HS-5 (cell line): ENCODE measurements at places on chromosomes 7 and 10.

DNA sequence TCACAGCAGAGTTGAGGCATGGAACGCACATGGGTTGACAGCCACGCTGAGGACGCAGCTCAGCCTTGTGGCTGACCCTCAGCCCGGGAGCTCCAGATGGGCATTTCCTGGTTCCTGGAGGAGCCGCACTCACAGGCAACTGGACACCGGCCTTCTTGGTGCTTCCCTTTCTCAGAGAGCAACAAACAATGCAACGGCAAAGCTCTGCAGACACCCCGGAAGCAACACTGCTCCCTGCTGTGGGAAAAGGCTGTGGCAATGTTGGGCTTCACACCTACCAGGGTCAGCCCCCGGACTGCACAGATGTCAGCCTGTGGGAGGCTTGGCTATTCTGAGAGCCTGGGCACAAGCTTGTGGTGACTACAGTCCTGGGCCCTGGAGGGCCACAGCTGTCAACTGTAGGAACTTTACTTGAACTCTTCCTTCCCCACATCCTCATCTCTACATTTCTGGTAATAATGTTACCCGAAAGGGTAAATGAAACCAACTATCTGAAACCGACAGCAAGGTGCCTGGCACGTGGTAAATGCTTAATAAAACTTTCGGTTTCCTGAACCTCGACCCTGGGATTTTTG lies 597.5 kb upstream of the MKI67 start:
- DNase-seq = no peak

DNA sequence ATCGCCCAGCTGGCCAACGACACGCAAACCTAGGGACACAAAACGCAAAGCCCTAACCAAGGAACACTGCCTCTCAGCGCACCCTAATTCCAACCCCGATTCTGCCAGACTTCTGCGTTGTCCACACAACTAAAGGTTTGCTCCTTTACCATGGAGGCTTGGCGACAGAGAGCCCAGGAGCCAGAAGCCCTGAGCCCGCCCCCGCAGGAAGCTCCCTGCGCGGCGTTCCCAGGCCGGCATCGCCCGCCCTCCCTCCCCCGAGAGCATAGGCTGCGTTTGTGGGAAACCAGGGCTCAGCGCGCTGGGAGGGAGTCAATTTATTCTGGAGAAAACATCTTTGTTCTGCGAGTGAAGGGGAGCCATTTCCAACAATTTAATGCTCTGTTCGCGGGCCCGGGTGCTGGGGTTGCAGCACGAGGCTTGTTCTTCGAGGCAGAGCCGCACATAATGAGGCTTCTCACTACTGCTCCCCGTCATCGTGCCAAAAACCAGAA lies 103.9 kb downstream of the GRID1 start:
- DNase-seq = no peak

GRCh38 chr7:121192834-121193233 lies 136.0 kb upstream of the WNT16 start:
- DNase-seq = no peak

DNA sequence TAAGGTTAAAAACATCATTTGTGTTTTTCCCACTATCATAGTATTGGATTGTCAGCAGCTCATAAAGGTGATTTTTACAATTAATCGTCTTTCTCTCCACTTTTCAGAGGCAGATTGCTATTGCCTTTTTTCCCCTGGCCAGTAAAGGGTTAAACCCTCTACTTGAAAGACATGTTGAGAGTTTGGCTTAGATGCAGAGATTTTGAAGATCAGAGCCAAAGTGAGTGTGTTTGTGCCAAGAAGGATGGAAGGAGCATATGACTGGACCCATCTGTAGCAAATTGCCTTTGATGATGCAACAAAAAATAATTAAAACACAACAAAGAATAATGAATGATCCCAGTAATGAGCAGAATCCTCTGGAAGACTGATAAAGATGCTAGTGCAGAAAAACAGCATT lies 373.1 kb downstream of the MALRD1 start:
- no peak for DNase-seq

GRCh38 chr7:64849924-64850499 lies 53.1 kb upstream of the ZNF273 start:
- no peak for DNase-seq

- no peak for DNase-seq
These were observed 158.9 kb upstream of the STEAP4 start for GRCh38 chr7:88465600-88465999.

- peak; percentile 86 for DNase-seq
These were observed 84.2 kb downstream of the CDK6 start for GRCh38 chr7:92751902-92752901.

- no peak for DNase-seq
These were observed 5.3 kb downstream of the BMI1 start for GRCh38 chr10:22326145-22326702.

- no peak for DNase-seq
These were observed 694.8 kb downstream of the KCNMA1 start for GRCh38 chr10:76942628-76943416.

GRCh38 chr10:113397047-113397446 lies 155.8 kb upstream of the HABP2 start:
- no peak for DNase-seq

DNA sequence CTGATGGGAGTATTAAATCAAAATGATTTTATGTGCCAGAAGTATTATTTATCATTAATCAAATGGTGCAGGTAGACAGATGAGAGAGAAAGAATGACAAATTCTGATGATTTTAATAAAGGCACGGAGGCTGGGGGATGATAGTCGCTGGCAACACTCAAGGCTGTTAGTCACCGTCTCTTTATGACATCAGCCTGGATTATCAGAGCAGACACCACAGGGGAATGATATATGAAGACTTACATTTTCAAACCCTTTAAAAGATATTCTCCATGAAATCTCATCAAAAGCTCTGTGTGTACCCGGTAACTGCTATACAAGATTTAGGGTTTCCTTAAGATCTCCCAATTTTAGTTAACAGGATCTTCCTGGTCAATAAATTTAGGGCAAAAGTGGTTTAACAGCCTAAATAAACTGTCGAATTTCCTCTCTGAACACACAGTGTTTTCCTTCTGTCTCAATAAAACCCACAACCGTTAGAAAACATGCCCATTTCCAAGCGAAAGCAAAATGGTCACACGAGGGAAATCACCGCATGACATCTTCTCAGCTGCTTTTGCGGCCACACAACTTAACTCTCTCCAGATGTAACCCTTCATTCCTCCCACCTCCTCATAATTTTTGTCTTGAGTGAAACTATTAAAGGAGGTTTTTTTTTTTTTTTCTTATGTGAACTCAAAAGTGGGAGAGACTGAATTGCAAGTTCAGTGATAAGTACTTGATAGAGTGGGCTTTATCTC lies 133.2 kb upstream of the FAM171A1 start:
- no peak for DNase-seq

DNA sequence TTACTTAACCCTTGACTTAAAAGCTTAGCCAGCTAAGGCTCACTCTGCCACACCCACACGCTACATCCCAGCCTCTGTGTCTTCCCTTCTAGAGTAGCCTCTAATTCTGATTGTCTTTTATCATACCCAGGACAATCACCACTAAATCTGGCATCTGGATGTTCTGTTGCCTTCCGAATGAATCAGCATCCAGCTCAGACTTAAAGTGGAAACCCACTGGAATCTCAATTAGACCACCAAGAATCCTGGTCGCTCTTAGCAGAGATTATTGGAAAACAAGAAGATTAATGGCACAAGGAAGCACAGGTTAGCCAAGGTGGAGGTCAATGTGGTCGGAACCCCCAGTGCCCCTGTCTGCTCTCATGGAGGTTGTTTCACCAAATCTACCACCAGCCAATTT lies 404.2 kb upstream of the FOXK1 start:
- no peak for DNase-seq

DNA sequence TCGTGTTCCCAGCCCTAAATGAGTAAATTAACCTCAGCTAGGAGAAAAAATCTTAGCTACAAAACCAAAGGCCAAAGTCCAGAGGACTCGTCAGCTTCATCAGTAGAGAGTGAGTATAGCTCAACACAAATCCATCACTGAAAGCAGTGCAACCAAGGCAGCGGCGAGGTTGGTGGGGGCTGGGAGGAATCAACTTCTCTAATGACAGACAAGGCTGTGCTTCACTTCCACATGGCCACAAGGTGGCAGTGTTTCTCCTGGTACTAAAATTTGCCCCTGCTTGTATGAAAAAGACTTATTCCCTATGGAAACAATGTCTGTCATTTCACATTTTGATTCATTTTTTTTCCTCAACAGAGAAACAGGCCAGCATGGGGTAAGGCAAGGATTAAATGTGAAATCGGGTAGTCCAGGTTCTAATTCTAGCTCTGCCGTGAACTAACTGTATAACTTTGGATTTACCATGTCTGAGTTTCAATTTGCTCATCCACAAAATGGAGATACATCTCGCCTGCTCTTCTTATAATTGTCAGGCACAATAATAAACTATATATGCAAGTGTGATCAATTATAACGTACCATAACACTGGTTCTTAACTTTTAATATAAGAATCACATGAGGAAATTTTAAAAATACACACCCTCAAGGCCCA lies 39.3 kb downstream of the FAS start:
- peak; percentile 49 for DNase-seq

GRCh38 chr10:109819807-109820206 lies 103.5 kb downstream of the XPNPEP1 start:
- no peak for DNase-seq

DNA sequence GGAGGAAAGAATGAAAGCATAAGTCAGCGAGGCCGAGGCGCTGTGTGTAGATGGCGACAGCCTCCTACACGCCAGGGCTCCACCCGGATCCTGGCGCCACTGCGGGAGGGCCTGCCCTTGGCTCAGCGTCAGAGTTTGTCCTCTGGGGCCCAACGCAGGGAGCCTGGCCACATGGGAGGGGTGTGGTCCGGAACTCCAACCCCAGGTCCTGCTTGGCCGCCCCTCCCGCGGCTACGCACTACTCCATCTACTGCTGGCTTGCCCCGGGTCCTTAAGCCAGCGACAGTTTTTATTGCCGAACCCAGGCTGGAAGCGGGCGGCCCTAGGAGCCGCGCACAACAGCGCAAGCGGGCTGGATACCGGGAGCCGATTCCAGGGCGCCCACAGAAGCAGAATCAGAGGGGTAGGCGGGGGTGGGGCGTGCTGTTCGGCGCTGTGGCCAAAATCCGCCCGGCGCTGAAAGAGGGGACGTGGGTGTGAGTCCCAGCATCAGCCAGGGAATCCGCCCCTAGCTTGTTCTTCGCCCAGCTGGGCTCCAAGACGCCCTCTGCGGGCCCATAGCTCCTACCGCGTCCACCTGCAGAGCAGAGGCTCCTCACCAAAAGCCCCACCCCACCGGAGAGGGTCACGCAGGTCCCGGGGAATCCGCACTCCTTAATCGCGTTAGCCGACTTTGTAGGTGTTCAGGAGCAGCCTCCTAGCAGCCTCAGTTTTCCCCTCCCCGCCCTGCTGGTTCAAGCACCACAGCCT lies 4.5 kb downstream of the KAZALD1 start:
- DNase-seq = no peak
